ENCODE measurements at places on chromosomes 4 and X. TPM values are rescaled to one million over a fixed set of nuclear protein-coding genes. Genes with fewer than 3 reads are reported as not detected.

SSX4B gene
- not detected for total RNA-seq

RIPPLY1 gene
- not detected for total RNA-seq

CHM gene
- 9.3 TPM for total RNA-seq

ZNF185 gene
- 6.6 TPM for total RNA-seq

TCEAL7 gene
- total RNA-seq, result not detected

SOX3 gene
- total RNA-seq, result not detected

MTNR1A gene
- 0.88 TPM for total RNA-seq

HAND2 gene
- 0.55 TPM for total RNA-seq

FGG gene
- 5.4 TPM for total RNA-seq

GEMIN8 gene
- 9.6 TPM for total RNA-seq

UBE2A gene
- total RNA-seq, result 154 TPM

ETNPPL gene
- not detected for total RNA-seq

ZBTB49 gene
- total RNA-seq, result 2.7 TPM

ERAS gene
- total RNA-seq, result 0.15 TPM

MAPK10 gene
- 0.29 TPM for total RNA-seq

GAGE13 gene
- total RNA-seq, result not detected

GJB1 gene
- 0.05 TPM for total RNA-seq

PNPLA4 gene
- 13.0 TPM for total RNA-seq

CYBB gene
- 0.04 TPM for total RNA-seq

CLNK gene
- total RNA-seq, result not detected

GLOD5 gene
- not detected for total RNA-seq

CD40LG gene
- total RNA-seq, result not detected

ANOS1 gene
- total RNA-seq, result 0.06 TPM

GPR143 gene
- total RNA-seq, result 0.42 TPM

NXF2 gene
- total RNA-seq, result not detected

KIAA1210 gene
- not detected for total RNA-seq

SGCB gene
- 20.3 TPM for total RNA-seq

MEPE gene
- not detected for total RNA-seq

PNMA6F gene
- total RNA-seq, result not detected

MMRN1 gene
- total RNA-seq, result not detected

PPP4R3C gene
- total RNA-seq, result not detected

RAB41 gene
- total RNA-seq, result not detected

Data from A549 treated with dexamethasone at 1 μM for 4 hours (cell line).